ENCODE measurements at places on chromosomes 4 and X. TPM values are rescaled to one million over a fixed set of nuclear protein-coding genes. Genes with fewer than 3 reads are reported as not detected.

Gene VAMP7
- total RNA-seq = 27.4 TPM

Gene MEPE
- not detected for total RNA-seq

Gene ETDB
- total RNA-seq = not detected

Gene GASK1B
- total RNA-seq = not detected

Gene LPAR4
- total RNA-seq = not detected

DNA sequence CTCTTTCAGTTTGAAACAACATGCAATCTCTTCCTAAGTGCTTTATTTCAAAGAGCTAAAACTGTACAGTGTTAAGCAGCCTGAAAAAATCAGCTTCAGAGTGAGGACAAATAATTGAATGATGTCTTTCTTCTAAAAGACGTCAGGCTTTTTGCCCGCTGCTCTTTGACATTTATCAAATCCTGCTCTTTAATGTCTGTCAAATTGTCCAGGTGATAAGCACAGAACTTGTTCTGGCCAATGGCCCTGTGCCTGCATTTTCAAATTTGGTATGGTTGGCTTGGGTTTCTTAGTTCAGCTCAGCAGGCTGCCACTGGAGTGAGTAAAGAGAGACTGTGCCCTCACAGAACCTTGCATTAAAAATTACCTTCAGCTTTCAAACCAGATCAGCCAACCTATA is 712.9 kb upstream of the LCORL start:
- DNase-seq = no peak

DNA sequence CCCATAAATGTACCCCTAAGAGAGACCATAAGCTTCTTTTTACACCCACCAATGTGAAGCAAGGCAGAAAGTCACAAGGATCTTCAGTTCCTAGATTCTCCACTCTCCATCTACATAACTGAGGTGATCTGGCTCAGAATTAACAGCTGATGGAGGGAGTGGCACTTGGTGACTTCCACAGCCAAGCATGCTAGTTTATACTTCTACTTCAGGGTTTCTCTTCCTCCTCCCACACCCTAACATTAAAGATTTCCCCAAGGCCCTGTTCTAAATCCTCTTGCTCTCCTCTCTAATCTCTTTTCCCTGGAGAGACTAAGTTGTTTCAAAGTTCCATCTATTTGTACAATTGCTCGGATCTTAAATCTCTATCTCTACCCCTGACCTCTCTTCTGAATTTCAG is 81.1 kb downstream of the MBNL3 start:
- no peak for DNase-seq

DNA sequence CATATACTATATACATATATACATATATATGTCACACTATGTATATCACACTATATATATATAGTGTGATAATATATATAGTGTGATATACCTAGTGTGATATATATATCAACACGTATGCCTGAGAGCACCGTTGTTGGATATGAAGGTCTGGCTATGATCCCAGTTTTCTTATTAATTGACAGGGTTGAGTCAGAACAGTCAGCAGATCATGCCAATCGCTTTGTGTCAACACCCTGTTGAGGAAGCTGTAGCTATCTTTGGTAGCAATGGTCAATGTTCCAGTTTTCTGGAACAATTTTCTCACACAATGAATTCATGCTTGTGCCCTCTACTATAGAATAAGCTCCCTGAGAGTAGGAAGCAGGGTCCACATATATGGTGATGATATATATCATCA is 496.0 kb upstream of the AGA start:
- DNase-seq = no peak

- DNase-seq = no peak
These were observed 20.6 kb downstream of the SLC39A8 start for GRCh38 chr4:102324730-102325129.

DNA sequence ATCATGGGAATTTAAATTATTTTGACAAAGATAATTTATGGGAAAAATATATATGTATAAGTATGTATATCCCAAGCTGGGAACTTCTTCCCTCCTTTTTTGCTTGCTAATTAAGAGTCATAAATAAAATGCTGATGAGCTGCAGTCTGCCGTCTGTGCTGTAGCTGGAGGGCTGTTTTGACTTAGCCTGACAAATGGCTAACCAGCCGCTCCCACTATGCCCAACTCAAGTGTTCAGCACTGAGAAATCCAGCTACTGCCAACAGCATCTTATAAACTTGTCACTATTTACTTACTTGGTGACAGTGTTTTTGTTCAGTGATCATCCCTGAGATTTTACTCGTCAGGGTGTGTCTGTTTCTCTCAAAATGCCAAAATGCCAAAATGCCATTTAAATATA is 171.2 kb upstream of the PGRMC2 start:
- no peak for DNase-seq

- DNase-seq = no peak
These were observed 100.6 kb downstream of the AKAP4 start for GRCh38 chrX:50100188-50100587.

DNA sequence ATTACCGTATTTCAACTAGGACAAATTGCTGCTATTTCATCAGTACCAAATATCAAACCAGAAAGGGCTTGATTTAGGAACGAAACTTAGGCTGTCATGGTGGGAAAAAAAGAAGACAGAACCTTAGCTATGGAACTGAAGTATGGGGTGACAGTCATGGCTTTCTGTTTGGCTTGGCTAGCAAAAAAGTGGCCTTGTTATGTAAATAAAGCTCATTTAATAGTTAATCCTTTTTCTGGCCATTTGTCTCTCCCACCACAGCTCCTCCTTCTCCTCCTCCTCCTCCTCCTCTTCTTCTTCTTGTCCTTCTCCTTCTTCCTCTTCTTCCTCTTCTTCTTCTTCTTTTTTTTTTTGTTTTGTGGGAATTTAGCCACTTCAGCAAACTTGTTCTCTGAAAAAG is 434.7 kb upstream of the NDST4 start:
- no peak for DNase-seq

DNA sequence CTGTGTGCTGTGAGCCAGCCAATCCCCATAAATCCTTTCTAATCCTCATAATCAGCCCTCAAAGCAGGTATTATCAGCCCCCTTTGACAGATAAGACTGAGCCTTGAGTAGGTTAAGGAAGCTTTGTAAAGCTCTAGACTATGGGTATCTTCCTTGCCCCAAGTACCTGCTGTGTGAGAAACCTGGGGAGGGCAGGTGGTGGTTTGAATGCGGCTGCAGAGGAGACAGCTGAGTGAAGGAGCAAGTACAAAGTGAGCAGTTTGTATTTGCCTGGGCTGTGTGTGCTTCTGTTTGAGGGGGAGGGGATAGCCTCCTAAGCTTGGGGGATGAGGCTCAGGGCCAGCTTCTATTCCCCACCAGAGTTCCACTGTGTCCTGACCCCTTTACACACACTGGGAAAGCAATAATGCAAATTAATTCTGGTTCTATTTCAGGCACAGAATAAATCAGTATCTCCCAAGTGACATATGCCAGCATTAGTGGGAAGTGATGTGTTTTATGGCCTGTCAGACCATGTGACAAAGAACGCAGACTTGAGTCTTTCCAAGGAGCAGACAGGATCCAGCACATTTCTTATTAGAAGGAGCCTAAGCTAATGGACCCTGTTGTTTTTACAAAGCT is 63.5 kb downstream of the EVC start:
- no peak for DNase-seq

GRCh38 chrX:120697053-120697452 is 67.2 kb upstream of the C1GALT1C1 start:
- peak; percentile 62 for DNase-seq

GRCh38 chr4:165625281-165625680 is 246.5 kb downstream of the CPE start:
- no peak for DNase-seq

- DNase-seq = no peak
These were observed 141.0 kb downstream of the STK32B start for GRCh38 chr4:5192271-5192670.

GRCh38 chr4:142696334-142697122 is 149.6 kb downstream of the INPP4B start:
- DNase-seq = no peak

Measured in activated T-helper 1 cell treated with anti-CD3 and anti-CD28 coated beads, Interleukin-12 subunit alpha, Interleukin-12 subunit beta, Interleukin-2, Interleukin-4 antibody, amounts not matched to agents 30 ng/mL and 10 ng/mL and 1 ng/mL, durations not matched to agents 14 hours and 24 hours and 36 hours (primary cell).